ENCODE measurements at places on chromosomes 1 and 21.

GRCh38 chr1:232664844-232665777 is 35.2 kb upstream of the SIPA1L2 start:
- no peak for DNase-seq

GRCh38 chr1:207754011-207754410 is 2.2 kb downstream of the CD46 start:
- DNase-seq = no peak

DNA sequence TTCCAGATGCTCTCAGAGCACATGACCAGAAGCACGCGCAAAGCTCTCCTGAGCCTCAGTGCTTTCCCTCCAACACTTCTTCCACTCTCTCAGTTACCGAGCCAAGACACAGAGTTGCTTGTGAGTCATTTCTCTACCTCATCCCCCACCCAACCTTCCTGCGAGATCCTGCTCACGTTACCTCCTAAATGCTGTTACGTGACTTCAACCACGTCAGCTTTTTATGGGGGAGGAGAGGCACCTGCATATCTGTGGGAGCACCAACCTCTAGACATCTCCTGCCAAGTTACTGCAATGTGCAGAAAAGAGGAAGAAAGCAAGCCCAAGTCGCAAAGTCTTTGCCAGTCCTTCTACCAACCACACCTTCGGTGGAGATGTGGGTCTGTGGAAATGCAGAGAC is 27.2 kb upstream of the ERG start:
- no peak for DNase-seq

GRCh38 chr1:219189952-219190351 is 16.3 kb downstream of the LYPLAL1 start:
- no peak for DNase-seq

- no peak for DNase-seq
Observed at GRCh38 chr21:33206771-33207281, 22.9 kb upstream of the IFNAR2 start.

GRCh38 chr1:151819976-151820623 is 11.5 kb downstream of the RORC start:
- no peak for DNase-seq

GRCh38 chr1:229625071-229625914 is 629 bp downstream of the TAF5L start:
- DNase-seq = peak; percentile 12

DNA sequence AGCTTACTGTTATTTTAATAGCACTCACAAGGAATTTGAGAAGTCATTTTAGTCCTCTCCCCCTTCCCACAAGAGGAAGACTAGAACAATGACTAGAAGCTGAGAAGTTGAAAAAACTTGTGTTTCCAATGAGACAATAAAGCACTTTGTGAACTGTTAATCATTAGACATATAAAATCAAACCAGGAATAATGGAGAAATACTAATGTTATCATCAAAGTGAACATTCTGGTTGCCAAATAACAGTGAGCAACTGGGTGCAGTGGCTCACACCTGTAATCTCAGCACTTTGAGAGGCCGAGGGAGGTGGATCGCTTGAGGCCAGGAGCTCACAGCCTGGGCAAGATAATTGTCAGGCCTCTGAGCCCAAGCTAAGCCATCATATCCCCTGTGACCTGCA is 54.0 kb upstream of the RASAL2 start:
- no peak for DNase-seq

GRCh38 chr1:205283270-205284147 is 38.0 kb downstream of the NUAK2 start:
- no peak for DNase-seq

DNA sequence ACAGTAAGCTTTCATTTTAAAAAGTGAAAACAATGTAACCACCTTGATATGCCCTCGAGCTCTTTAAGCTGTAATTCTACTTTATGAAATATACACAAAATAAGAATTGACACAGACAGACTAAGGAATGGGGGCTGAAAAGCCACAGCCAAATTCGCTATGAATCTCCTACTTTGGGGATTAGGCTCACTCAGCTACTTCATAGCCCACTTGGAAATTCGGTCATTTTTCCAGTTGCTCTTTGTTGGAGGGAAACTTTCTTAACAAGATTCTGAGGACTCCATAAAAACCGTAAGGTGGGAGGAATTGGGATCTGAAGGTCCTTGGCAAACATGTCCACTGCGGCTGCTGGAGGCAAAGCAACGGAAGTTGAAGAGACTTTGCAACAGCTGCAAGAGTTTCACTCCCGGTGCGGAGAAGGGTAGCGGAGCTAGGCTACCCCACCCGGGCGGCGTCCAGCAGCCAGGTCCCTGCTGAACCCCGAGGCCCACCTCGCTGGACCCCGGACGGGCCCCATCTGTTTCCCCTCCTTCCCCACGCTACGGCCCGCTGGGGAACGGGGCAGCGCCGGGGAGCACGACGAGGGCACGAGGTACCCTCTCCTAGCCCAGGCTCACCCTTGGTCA is 634 bp downstream of the MYCBP start:
- DNase-seq = peak; percentile 11

- DNase-seq = no peak
Observed at GRCh38 chr1:150789396-150789795, 18.7 kb downstream of the CTSK start.

DNA sequence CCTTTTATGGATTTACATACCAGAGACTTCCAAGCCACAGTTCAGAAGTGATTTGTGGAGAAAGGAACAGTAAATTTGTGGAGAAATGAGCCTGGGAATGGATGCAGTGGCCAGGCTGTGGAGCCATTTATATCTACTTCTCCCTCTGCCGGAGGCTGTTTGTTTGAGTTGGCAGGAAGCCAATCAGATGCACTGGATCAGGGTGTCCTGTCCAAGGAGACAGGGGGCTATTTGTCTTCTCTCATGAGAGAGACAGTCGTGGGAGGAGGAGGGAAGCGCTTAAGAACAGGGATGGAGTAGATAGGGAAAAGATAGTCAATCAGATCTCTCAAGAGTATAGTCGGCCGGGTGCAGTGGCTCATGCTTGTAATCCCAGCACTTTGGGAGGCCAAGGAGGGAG is 2.8 kb upstream of the HAPLN2 start:
- DNase-seq = no peak

- no peak for DNase-seq
Observed at GRCh38 chr1:75672528-75673393, 51.7 kb upstream of the ACADM start.

GRCh38 chr1:20469406-20470076 is 16.5 kb downstream of the CAMK2N1 start:
- no peak for DNase-seq

DNA sequence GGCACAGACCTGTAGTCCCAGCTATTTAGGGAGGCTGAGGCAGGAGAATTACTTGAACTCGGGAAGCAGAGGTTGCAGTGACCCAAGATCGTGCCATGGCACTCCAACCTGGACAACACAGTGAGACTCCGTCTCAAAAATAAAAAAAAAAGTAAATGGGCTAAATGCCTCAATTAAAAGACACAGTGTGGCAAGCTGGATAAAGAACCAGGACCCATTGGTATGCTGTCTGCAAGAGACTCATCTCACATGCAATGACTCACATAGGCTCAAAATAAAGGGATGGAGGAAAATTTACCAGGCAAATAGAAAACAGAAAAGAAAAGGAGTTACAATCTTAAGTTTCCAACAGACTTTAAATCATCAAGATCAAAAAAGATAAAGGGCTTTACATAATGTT is 40.3 kb downstream of the ACBD6 start:
- no peak for DNase-seq

DNA sequence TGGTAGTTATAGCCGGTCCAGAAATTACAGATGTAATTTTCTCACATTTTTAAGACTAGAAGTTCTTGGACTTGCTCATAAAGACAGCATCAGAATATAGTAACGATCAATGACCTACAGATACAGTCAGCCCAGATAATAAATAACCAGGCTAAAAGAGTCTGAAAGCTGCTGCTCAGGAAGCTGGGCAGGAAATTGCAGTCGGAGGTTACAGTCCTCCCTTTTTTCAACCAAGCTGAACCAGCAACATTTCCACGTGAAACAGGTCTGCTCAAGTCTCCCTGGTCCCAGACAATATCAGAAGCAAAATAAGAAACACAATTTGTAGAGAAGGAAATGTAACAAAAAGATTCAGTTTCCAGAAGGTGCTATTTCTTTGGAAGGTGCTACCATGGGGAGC is 457.4 kb downstream of the SIPA1L2 start:
- DNase-seq = no peak

DNA sequence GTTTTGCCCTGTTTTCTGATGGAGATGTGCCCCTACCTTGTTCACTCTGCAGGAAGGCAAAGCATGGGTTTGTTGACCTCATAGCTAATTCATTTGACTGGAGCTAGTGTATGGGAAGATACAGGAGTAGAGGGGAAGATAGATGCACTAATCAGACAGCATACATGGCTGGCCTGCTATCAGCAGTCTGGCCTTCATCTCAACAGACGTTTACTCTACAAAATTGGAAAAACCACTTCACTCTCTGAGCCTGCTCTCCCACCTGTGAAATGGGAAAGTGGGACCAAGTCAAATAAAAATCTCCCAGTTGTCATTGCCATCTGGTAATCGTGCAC is 235.2 kb upstream of the RAB4A start:
- no peak for DNase-seq

DNA sequence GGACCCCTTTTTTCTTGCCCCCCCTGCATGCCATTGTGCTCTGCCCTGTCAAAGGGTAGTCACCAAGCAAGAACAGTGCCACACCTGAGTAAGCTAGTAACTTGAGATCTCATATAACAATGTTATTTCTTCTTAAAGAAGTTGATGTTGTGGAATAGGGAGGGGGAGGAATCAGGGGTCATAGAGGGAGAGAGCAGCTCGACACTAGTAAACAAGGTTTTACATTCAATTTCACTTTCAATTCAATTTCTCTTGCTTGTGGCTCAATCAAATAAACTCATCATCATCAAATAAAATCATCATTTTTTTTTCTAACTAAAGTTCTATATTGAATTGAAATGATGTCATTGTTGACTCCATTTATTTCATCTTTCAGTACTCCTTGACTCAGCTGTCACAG is 106.4 kb downstream of the CRB1 start:
- DNase-seq = no peak

GRCh38 chr1:232248276-232248820 is 381.6 kb downstream of the SIPA1L2 start:
- DNase-seq = no peak

- no peak for DNase-seq
Observed at GRCh38 chr1:174828264-174828663, 171.5 kb upstream of the CACYBP start.

GRCh38 chr1:17819129-17819802 is 64.1 kb downstream of the ACTL8 start:
- DNase-seq = no peak

DNA sequence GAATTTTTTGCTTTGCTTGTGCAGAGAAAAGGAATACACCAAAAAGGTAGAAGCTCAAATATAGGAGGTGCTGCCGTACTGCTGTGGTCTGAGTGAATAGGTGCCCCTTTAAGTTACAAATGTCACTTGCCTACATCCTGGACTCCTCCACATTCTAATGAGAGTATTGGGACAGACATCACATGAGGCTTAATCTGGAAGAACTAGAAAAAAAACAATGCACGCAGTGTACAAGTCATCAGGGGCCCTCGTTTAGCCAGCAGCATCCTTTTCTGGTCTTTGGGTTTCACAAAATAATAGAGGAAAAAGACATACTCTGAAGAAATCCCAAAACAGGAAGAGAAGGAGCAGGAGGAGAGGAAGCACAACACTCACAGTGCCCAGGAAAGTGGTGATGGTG is 89.3 kb downstream of the SLC44A5 start:
- DNase-seq = no peak

DNA sequence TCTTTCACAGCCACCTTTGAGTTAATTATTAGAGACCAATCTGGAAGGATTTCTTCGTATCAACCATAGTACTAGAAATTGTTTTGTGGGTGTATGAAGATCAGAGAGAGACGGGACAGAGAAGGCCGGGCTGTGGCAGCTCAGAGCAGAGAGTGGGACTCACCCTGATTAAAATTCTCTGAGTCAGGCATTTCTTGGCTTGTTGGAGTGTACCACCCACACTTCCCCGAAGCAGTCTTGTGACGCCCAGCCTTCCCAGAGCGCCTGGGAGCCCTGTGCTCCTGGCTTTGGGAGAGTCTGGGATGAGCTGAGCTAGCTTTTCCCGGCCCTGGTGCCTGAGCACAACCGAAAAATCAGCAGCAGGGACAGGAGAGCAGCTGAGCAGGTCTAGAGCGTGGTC is 19.4 kb downstream of the PLEKHM2 start:
- no peak for DNase-seq

DNA sequence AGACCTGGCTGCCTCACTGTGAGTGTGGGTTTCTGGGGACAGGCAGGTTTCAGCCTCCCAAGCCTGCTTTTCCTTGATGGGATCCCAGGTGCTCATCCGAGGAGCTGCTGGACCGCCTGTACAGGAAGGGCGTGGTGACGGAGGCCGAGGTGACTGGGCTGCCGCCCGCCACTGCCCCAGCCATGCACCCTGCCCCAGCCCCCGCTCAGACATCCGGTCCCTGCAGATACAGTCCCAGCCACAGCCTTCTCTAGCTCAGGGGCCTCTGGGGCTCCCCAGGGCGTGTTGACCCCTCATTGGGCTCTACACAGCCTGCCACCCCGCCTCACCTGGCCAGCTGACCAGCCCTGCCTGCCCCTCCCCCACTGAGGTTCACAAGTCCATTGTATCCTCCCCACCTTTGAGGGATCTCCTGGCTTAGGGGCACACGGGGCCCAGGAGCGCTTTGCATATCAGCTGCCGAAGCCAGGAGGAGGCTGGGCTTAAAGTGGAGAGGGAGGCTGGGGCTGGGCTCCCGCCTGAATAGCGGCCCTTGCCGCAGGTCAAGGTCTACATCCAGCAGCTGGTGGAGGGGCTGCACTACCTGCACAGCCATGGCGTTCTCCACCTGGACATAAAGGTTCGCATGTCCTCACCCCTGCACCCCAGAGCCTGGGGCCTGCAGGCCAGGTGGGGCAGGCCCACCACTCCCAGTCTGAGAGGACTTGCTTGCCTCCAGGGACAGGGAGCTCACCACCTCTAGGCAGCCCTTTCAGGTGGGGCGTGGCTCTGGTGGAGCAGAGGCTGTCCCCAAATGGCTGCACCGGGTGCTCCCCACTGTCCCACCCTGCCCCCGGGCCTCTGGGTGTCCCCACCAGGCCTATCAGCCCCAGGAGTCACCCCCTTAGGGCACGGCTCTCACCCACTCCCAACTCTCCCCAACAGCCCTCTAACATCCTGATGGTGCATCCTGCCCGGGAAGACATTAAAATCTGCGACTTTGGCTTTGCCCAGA is 38.5 kb downstream of the TRIM11 start:
- no peak for DNase-seq

DNA sequence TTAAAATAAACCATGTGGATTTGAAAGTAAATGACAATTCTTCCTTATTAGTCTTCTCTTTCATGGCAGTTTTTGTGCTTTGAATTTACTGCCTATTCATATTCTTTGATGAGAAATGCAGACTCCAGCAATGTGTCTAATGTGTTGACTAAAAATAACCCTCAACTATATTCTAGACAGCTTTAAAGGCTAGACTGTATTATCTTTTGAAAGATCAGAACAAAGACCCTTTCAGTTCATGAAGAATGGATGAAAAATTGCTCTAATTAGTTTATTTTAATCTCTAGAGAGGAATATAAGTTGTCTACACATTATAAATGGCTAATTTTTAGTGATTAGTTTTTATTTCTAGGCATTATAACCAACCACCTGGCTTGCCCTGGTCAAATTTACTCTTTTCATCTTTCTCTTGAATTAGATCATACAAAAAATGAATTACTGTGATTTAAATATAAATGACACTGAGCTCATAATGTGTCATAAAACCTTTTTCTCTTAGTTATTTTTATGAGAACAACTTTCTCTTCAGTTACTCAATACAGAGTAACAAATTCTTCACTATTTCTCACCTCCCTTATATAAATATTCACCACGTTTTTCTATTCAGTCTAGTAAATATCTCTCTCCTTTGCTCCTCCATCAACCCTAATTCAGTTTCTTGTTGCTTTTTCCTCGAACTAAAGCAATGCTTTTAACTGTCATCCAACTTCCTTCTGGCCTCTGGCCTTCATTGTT is 428.5 kb upstream of the TMPRSS15 start:
- DNase-seq = no peak

Measured in T-helper 17 cell (primary cell).